Subcutaneous adipose tissue (tissue), 4 donors: ENCODE measurements at places on chromosomes 13 and 19. TPM values are rescaled to one million over a fixed set of nuclear protein-coding genes. Genes with fewer than 3 reads are reported as not detected.

FGF9 gene
- total RNA-seq, result 0.22 TPM

COG6 gene
- 16.8 TPM for total RNA-seq

KCNJ14 gene
- 0.66 TPM for total RNA-seq

GRWD1 gene
- 29.0 TPM for total RNA-seq

JSRP1 gene
- not detected for total RNA-seq

RAB3D gene
- total RNA-seq, result 8.0 TPM
